Calu3 (cell line): ENCODE measurements at places on chromosomes 4 and X.

DNA sequence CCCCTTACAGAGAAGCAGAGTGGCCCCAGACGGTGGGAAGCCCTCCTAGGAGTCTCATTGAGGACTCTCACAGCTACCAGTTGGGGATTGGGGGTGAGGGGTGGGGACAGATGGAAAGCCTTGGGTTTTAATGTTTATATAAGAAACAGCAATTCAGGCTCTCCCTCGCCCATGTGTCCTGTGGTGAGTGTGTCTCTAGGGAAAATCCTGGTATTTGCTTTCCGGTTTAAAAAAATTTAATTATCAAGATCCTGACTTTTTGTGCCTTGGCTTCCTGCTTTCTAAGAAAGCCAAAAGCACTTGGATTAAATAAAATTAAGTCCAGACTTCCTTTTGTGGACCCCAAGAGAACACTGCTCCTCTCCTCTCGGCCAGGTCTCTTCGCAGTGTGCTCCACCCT, 93.8 kb downstream of the SOWAHB start:
- no peak for DNase-seq

- DNase-seq = no peak
Observed at GRCh38 chr4:71123951-71124350, 130.5 kb downstream of the DCK start.

DNA sequence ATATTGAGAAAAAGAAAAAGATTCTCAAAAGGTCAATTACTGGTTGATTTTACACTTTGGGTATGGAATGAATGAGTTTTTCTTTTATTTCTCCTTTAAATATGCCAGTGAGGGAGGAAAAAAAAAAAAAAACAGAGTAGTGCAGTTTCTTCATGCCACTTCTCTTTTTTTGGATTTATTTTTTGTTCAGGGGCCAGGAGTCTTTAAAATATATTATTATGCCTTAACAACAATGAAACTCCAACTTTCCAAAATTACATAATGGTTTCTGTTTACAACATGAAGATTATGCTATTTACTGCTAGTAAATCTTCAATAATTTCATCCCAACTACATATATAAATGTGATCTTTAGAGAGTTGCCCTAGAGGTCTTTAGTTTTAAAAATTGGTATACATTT, 31.9 kb downstream of the DTHD1 start:
- DNase-seq = no peak

- no peak for DNase-seq
Observed at GRCh38 chr4:151031831-151032605, 16.9 kb upstream of the LRBA start.

DNA sequence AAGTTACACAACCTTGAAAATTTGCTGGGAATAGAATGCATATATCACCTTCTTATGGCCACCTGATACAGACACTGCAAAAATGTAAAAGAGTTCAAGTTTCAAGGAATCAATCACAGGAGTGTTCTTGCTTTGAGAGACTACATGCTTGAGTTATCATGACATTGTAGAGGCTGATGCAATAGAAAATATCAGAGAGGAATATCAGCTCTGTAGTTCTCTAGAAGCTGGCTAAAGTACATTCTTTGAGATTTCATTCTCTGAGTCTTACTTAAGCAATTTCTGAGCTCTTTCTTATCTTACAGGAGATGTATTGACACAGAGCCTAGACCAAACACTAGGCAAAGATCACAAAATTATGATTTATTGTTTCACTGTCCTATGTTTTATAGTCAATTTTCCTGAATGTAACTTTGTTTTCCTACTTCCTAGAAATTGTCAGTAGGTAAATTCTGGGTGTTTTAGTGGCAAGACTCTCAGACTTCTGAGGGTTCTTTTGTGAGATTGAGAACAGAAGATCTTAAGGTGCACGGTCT, 152.1 kb upstream of the HPGD start:
- no peak for DNase-seq
